A549 treated with dexamethasone at 1 μM for 4 hours (cell line): ENCODE measurements at places on chromosomes 13 and 19. TPM values are rescaled to one million over a fixed set of nuclear protein-coding genes. Genes with fewer than 3 reads are reported as not detected.

The DLL3 gene
- total RNA-seq, result 7.2 to 9.6 TPM (median 9.0 TPM) in 5 replicates

The ATXN8OS gene
- not detected in 5 replicates for total RNA-seq

The RASL11A gene
- 3.1 to 6.8 TPM (median 4.9 TPM) in 5 replicates for total RNA-seq

The MYPOP gene
- total RNA-seq, result 5.6 to 10.4 TPM (median 9.7 TPM) in 5 replicates

The GTF2F1 gene
- total RNA-seq, result 56.6 to 64.0 TPM (median 60.6 TPM) in 5 replicates

The PRODH2 gene
- 0.12 to 0.46 TPM (median 0.16 TPM) in 5 replicates for total RNA-seq

The TTYH1 gene
- 0.12 to 0.13 TPM in 2 of 5 replicates, not detected in the others for total RNA-seq

The NLRP7 gene
- total RNA-seq, result not detected in 5 replicates

The RFPL4A gene
- total RNA-seq, result 0.61 to 1.2 TPM (median 0.88 TPM) in 5 replicates

The SIGLEC12 gene
- total RNA-seq, result not detected in 5 replicates

The NKPD1 gene
- total RNA-seq, result 0.56 to 1.1 TPM (median 0.95 TPM) in 5 replicates

The PRSS57 gene
- 0.14 TPM in 1 of 5 replicates, not detected in the others for total RNA-seq

The CEACAM7 gene
- 0.04 to 0.12 TPM (median 0.09 TPM) in 4 of 5 replicates, not detected in the other for total RNA-seq

The BCAM gene
- 56.0 to 89.4 TPM (median 81.7 TPM) in 5 replicates for total RNA-seq
